ENCODE measurements at places on chromosomes 4 and X. TPM values are rescaled to one million over a fixed set of nuclear protein-coding genes. Genes with fewer than 3 reads are reported as not detected.

- H3K4me1 ChIP-seq = no peaks in the 10 kb centered on the region
- H3K4me3 ChIP-seq = peak overlapping the region; percentile 50
- no peak overlapping the region for H3K27ac ChIP-seq
- DNase-seq = peak; percentile 73
- no peaks in the 10 kb centered on the region for H3K36me3 ChIP-seq
These were observed 181.1 kb downstream of the LARP7 start for GRCh38 chr4:112817933-112818593.

The NAP1L5 gene
- total RNA-seq = 3.2 TPM

The HPGD gene
- total RNA-seq = 77.2 TPM

GRCh38 chr4:118034053-118034785 is at the start of gene NDST3:
TSS of gene NDST3 (plus strand) at chr4:118034486. CDS start at chr4:118053911, 19,425 bp downstream.
- H3K27ac ChIP-seq = no peak within 1 kb of the TSS
- peak; percentile 68 for DNase-seq
- no peaks in the 10 kb centered on the region for H3K4me1 ChIP-seq
- H3K27me3 ChIP-seq = peaks cover 43% of the 10 kb centered on the region
- H3K4me3 ChIP-seq = peak within 1 kb of the TSS; percentile 41
- H3K36me3 ChIP-seq = no peaks in the 10 kb centered on the region

The TLR10 gene
- total RNA-seq = 0.78 TPM

The MGAT4D gene
- not detected for total RNA-seq

DNA sequence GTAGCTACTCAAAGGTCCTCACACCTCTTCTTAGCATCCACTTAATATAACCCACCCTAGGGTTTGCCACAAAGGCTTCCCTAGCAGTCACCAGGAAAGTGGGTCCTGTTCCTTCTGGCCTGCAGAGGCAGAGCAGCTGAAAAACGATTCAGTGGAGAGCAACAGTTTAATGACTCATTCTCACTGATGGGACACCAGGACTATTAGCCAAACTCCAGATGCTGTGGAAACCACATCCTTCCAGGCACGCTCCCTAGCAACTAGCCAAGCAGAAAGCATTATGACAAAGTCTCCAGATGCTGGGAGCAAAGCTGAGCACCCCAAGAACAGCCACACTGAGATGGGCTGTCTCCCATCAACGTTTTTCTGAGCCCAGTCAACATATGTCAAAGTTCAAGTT is 30.3 kb upstream of the UTP14A start:
- DNase-seq = no peak
- no peaks in the 10 kb centered on the region for H3K27me3 ChIP-seq
- H3K4me3 ChIP-seq = no peak overlapping the region
- no peaks in the 10 kb centered on the region for H3K36me3 ChIP-seq

- H3K36me3 ChIP-seq = peaks cover 10% of the 10 kb centered on the region
- H3K4me3 ChIP-seq = no peak overlapping the region
- peaks cover 11% of the 10 kb centered on the region for H3K4me1 ChIP-seq
- no peak for DNase-seq
- H3K27me3 ChIP-seq = no peaks in the 10 kb centered on the region
- H3K27ac ChIP-seq = no peak overlapping the region
These were observed 25.0 kb downstream of the COQ2 start for GRCh38 chr4:83259586-83259985.

The VCX2 gene
- total RNA-seq = not detected

DNA sequence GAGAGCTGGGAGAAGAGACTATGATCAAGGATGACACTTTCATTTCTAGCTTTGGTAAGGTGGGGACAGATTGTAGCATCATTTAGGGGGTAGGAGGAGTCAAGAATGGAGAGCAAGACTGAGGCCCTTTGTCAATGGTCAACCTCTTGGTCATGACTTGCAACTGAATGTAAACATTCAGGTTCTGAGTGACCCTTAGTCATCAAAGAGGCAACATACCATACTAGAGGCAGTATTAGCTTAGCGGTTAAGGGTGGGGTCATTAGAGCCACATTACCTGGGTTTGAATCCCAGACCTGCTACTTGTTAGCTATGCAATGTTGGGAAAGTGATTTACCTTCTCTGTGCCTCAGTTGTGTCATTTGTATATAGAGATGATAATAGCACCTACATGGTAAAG is 76.5 kb downstream of the MED28 start:
- no peaks in the 10 kb centered on the region for H3K36me3 ChIP-seq
- no peak overlapping the region for H3K4me3 ChIP-seq
- H3K4me1 ChIP-seq = no peaks in the 10 kb centered on the region
- no peak for DNase-seq

- H3K27me3 ChIP-seq = no peaks in the 10 kb centered on the region
- no peak overlapping the region for H3K27ac ChIP-seq
- no peaks in the 10 kb centered on the region for H3K4me1 ChIP-seq
- no peak for DNase-seq
- H3K36me3 ChIP-seq = no peaks in the 10 kb centered on the region
- H3K4me3 ChIP-seq = no peak overlapping the region
These were observed 134.9 kb upstream of the VEGFC start for GRCh38 chr4:176927664-176928063.

The GYG2 gene
- total RNA-seq = 1.4 TPM

DNA sequence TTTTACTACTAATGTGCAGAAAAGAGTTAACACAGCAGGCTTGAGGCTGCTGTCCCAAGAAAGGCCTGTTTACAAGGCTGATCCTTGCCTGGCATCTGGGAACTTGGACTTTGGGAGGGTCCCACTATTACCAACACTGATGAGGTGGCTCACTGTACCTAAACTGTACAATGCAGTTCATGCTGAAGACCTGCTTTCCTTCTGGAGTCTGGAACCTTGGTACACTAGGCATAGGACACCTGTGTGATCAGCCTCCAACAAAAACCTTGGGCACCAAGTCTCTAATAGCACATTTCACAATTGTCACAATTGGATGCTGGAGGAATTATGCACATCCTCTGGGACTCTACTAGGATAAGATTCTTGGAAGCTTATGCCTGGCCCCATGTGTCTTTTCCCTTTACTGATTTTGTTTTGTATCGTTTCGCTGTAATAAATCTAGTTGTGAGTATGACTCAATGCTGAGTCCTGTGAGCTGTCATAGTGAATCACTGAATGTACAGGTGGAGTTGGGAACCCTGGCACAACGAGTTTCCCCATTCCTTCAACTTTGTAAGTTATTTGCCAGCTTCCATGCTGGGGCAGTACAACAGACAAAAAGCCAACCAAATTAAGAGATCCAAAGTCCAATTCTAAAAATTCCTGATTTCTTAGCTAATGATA is 45.9 kb downstream of the TEC start:
- no peaks in the 10 kb centered on the region for H3K27me3 ChIP-seq
- H3K36me3 ChIP-seq = no peaks in the 10 kb centered on the region
- no peak overlapping the region for H3K27ac ChIP-seq

- H3K4me3 ChIP-seq = no peak overlapping the region
- no peaks in the 10 kb centered on the region for H3K4me1 ChIP-seq
- peaks cover 10% of the 10 kb centered on the region for H3K36me3 ChIP-seq
These were observed 81.4 kb downstream of the PTPN13 start for GRCh38 chr4:86675548-86675947.

- H3K27ac ChIP-seq = peak overlapping the region; percentile 85
- peak overlapping the region; percentile 43 for H3K4me3 ChIP-seq
- peaks cover 4% of the 10 kb centered on the region for H3K4me1 ChIP-seq
- H3K36me3 ChIP-seq = no peaks in the 10 kb centered on the region
- H3K27me3 ChIP-seq = no peaks in the 10 kb centered on the region
These were observed 20.9 kb upstream of the MTM1 start for GRCh38 chrX:150547375-150548115.

DNA sequence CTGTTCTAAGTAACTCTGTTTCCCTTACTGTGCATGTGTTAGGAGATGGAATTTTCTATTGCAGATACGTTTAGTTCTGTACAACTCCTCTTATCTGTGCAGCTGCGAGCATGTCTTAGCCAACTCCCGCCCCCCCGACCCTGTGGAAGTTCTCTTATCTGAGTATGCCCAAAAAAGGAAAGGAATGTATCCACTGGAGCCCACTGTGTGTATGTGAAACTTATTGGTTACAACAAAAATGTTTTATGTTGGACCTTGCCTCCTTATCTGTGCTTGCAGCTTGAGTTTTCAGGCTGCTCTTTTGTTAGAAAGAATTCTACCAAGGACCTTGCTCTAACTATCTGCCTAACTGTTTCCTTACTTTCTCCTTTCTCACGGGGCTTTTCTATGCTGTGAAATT is 24.2 kb upstream of the DCAF8L2 start:
- H3K4me1 ChIP-seq = no peaks in the 10 kb centered on the region
- no peaks in the 10 kb centered on the region for H3K36me3 ChIP-seq
- no peak overlapping the region for H3K4me3 ChIP-seq
- no peak for DNase-seq

The MAGEA11 gene
- total RNA-seq = not detected

The KIAA1210 gene
- not detected for total RNA-seq

GRCh38 chrX:47187106-47187677 is 6.4 kb upstream of the UBA1 start:
- peak; percentile 16 for DNase-seq
- H3K27me3 ChIP-seq = no peaks in the 10 kb centered on the region
- H3K4me1 ChIP-seq = no peaks in the 10 kb centered on the region
- peaks cover 2% of the 10 kb centered on the region for H3K36me3 ChIP-seq

The MAGEA3 gene
- not detected for total RNA-seq

Data from upper lobe of right lung (tissue), 1 donor.